Hematopoietic multipotent progenitor cell treated with erythropoietin and hydrocortisone succinate and interleukin-3 and kit ligand, for 4 days (in vitro differentiated cells): ENCODE measurements at places on chromosomes 2 and 18.
A peak's percentile ranks its signal among the peaks of the same experiment; 100 is the strongest.

GRCh38 chr18:40707797-40708196 is 1247.2 kb upstream of the PIK3C3 start:
- DNase-seq = no peak

DNA sequence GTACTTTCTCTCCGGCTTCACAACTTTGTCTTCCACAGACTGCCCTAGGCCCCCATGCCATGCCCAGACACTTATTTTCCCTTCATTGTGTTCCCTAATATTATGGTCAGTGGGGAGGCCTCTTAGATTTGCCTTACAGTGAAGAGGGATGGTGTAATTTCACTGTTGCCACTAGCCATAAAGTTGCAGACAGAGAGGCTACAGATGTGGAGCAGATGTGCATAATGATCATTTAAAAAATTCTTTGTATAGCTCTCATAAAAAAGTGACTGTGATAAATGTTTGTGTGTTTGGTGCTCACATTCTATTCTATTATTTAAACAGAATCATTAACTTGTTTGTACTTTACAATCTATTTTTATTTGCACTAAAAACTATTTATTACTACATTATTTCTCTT is 67.5 kb upstream of the FN1 start:
- no peak for DNase-seq

GRCh38 chr2:113217455-113218282 is 43.9 kb downstream of the PSD4 start:
- peak; percentile 56 for DNase-seq

DNA sequence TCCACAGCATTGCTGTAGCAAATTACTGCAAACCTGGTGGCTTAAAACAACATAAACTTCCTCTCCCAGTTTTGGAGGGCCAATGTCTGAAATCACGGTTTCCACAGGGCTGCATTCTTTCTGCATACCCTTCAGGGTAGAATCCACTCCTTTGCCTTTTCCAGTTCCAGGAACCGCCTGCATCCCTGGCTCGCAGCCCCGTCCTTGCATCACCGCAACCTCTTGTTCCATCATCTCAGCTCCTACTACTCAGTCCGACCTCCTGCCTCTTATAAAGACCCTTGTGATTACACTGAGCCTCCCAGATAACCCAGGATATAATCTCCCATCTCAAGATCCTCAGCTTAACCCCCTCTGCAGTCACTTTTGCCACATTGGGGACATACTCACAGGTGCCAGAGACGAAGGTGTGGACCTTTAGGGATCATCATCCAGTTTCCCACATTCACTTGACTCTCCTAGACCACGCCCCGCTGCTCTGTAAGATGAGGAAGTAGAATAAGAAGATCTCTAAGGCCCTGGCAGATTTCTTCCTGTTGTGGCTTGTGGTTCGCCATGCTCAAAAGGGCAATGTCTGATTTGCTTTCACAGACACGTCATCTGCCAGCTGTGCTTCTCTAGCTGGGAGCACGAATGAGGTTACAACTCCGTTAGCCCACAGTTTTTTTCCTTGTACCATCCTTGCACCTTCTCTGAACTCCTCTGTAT is 103.6 kb upstream of the AGAP1 start:
- peak; percentile 89 for DNase-seq

GRCh38 chr2:144615866-144616565 is 96.1 kb upstream of the ZEB2 start:
- no peak for DNase-seq

GRCh38 chr2:19649785-19650380 is 251.9 kb downstream of the TTC32 start:
- DNase-seq = no peak

DNA sequence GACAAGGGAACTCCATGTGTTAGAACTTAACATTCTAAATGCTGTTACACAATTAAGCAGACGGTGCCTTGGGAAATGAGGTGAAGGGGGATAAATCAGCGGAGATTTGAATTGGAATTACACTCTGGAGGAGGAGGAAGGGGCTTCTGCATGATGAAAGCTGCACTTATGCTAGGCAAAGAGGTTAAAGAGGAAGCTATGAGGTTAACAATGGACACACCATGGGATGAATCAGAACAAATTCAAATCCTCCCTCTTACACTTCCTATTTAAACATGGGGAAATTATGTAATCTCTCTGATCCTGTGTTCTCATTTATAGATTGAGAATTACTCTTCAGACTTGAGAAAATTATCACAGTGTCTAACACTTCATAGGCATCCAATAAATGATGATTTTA is 121.5 kb upstream of the SIX2 start:
- DNase-seq = peak; percentile 20

DNA sequence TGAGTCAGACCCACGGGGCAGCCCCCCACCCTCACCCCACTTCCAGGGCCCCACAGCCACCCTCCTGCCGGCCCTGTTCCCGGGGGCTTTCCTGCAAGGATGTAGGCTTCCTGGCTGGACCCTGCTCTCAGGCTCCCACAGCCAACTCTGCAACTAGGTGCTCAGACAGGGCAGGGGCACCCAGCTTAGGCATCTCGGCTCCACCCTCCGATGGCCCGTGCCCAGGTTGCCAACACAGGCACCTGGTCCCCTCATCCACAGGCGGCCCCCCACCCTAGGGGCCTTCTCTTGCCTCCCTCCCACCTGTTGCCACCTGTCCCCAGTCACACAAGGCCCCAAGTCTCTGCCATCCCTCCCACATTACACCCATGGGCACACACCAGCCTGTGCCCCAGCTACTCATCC is 34.6 kb downstream of the HS6ST1 start:
- DNase-seq = no peak

- peak; percentile 17 for DNase-seq
These were observed 430 bp upstream of the CELF4 start for GRCh38 chr18:37565977-37566478.

GRCh38 chr2:3469486-3469885 is 49.8 kb downstream of the ADI1 start:
- no peak for DNase-seq

GRCh38 chr18:59357928-59358327 is 1.1 kb downstream of the LMAN1 start:
- peak; percentile 79 for DNase-seq

DNA sequence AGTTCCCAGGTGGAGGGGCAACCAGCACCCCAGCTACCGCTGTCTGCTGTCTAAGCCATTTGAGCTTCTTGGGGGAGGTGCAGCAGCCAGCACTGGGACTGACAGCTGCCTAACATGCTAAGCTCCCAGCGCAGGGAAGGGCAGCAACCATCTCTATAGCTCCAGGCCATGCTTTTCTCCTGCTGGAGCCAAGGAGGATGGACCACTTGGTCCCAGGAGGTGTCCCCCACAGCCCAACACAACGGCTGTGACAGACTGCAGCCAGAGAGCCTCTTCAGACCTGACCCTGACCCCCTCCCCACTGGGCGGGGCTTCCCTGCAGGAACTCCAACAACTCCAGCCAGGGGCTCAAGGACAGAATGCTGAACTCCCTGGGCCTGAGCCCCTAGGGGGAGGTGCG is 370.6 kb upstream of the REG3G start:
- no peak for DNase-seq

GRCh38 chr2:54360055-54360792 is 95.9 kb upstream of the SPTBN1 start:
- DNase-seq = no peak

DNA sequence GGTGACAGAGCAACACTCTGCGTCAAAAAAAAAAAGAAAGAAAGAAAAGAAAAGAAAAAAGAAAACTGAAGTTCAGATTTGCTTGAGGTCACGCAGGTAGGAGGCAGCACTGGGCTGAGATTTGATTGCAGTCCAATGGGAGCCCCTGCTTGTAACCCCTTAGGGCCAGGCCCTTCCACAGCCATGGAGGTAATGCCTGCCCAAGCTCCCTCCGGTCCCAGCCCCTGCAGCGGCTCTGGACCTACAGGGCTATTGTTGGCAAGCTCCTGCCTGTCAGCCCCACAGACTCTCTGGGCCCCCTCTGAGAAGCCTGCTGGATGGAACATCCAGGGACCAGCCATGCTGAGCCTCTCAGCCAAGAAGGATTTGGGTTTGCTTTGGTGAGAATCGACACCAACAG is 12.2 kb downstream of the ZFP36L2 start:
- DNase-seq = no peak

DNA sequence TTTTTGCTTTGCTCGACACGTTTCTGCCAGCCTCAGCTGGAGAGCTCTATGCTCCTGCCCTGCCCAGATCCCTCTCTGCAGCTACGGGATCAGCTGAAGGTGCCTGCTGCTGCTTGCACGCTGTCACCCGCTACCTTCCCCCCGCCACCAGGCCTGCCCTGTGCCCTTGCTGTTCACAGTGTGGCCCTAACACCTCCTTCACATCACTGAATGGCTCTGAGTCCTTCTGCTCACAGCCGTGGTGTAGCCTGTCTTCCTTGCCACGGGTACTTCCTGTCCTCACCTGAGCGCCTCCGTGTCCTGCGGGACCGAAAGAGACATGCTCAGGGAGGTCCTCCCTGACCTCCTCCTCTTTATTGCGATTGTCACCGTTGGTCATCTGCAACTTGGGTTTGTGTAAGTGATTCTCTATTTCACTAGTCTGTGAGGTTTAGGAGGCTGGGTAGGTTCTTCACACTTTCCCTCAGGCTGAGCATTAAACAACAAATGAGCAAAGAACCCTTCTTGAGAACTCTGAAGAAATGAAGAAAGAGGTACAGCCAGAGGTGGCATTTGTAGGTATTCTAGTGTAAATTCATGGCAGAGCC is 127.5 kb downstream of the NCK2 start:
- no peak for DNase-seq

DNA sequence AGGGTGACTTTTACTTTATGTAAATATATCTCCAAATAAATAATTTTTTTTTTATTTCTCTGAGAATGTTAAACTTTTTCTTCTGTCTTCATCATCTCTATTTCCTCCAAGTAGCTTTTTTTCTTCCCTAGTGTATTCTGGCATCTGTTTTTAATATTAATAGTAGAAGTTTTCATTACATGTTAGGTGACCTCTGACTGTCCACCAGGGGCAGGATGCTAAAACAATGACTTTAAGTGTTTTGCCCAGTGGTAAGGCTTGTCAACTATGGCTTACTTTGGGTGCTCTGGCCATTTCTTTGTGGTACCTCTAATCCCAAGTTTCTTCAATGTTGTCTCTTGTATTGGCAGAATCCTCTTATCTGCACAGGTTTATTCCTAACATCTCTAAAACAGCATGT is 127.1 kb downstream of the SRBD1 start:
- peak; percentile 24 for DNase-seq

DNA sequence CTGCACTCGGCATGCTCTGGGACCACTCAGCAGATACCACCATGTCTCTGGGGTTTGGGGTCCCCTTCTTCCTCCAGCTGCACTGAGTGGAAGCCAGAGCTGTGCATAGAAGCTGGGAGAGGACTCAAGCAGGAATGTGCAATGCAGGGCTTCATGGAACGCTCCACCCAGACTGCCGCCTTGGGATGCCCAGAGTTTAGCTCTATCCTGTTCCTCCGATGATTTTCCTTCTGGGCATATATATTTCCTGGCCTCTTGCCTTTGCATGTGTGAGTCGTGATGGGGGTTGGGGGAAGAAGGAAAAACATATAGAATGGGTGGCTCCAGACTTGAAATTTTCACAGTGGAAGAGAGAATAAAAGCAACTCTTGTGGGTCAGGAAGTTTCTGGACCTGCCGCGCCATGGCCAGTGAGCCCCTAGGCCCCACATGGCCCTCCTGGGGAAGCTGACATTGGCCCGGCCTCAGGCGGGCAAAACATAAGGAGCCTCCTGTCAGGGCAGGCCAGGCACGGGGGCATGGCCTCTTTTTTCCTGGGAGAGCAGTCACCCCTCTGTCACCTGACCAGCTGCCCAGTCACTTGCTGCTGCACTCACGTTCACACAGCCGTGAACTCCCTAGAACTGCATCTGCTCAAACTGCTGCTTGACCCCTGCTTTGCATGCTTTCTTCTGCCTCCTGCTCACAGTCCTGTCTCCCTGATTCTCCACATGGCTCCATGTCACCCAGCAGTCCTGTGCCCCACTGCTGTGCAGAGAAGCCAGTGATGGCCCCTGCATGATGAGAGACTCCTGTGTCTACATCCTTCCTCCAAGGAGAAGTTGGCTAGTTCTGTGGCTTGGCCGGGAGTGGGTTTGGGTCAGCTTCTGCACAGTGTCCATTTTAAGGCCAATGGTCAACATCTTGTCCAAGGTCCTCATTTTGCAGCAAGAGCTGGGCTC is 197.8 kb downstream of the CTIF start:
- DNase-seq = no peak

DNA sequence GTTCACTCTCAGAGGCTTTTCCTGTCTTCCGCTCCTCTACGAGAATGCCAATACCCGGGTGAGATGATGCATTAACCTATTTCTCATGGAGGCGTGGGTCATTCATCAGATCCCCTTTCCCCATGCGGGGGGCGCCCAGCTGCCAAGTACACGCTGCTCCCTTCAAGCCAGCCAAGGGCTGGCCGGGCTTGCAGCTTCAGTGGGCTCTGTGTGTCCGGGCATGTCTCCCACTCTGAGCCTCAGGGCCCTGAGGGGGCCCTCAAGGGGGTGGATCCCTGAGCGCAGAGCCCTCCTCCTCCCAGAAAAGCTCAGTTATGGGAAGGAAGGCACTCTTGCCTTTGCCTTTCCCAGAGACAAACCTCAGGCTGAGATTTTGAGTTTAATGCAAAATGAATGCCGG is 431.8 kb upstream of the MYT1L start:
- DNase-seq = no peak

- DNase-seq = no peak
These were observed 263.9 kb downstream of the GLI2 start for GRCh38 chr2:120999377-121000097.

- DNase-seq = no peak
These were observed 212.4 kb upstream of the PKDCC start for GRCh38 chr2:41835401-41835800.
